ENCODE measurements at places on chromosomes 7 and 10.
A peak's percentile ranks its signal among the peaks of the same experiment; 100 is the strongest.

DNA sequence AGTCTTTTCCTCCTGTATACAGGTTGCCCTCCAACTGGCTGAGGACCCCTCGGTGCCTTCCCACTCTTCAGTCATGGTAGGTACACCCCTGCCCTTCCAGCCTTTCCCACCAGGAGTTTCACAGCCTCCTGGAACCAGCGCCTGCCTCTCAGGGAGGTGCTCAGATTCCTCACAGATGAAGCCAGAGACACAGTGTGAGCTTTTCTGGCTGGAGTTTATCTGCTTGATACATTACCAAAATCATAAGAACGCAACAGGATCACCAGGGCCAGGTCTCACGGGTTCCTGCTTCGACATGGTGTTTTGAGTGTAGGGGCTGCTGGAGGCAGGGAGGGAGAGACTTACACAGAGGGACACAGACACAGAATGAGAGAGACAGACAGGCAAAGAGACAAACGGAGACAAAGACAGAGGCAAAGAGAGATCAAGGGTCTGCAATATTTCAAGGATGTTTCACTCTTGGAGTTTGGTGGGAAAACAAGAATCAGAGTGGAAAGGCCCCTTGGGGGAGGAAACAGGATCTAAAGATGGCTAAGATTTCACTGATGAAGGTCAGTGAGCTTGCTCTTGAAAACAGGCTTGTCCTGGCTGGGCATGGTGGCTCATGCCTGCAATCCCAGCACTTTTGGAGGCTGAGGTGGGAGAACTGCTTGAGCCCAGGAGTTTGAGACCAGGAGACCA lies 6.5 kb upstream of the INMT start:
- peaks cover under 1% of the 10 kb centered on the region for H3K4me1 ChIP-seq
- no peak for DNase-seq
- no peak overlapping the region for H3K4me3 ChIP-seq
- H3K27me3 ChIP-seq: no peaks in the 10 kb centered on the region

DNA sequence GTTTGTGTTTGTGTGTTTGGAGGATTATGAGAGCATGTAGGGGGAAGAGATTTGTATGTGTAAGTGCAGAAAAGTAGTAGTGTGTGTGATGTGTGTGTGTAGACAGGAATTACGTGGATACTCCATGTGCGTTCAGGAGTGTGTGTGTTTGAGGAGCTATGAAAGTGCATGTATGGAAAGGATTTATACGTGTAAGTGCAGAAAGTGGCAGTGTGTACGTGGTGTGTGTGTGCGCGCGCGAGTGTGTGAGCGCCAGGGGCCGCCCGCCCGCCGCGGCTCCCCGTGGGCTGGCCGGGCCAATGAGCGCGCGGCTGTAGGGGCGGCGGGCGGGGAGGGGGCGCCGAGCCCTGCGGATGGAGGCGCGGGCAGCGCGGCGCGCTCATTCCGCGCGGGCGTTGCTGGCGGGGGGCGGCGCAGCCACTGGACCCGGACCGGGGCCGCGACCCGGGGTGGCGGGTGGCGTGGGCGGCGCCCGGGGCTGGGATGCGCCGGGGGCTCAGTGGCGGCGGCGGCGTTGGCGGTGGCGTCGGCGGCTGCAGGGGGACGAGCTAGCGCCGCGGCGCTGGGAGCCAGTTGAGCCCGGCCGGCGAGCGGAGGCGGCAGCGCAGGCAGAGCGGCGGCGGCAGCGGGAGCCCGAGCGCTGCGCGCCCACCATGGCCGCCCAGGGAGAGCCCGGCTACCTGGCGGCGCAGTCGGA lies at the start of gene BICC1:
TSS of gene BICC1 (plus strand) at position 382 of the 697 bp plus-strand sequence. CDS start at position 654, 272 bp downstream.
- DNase-seq: no peak
- peaks cover 2% of the 10 kb centered on the region for H3K4me1 ChIP-seq
- no peaks in the 10 kb centered on the region for H3K27me3 ChIP-seq
- H3K27ac ChIP-seq: peak within 1 kb of the TSS; percentile 70
- H3K4me3 ChIP-seq: peak within 1 kb of the TSS; percentile 86

DNA sequence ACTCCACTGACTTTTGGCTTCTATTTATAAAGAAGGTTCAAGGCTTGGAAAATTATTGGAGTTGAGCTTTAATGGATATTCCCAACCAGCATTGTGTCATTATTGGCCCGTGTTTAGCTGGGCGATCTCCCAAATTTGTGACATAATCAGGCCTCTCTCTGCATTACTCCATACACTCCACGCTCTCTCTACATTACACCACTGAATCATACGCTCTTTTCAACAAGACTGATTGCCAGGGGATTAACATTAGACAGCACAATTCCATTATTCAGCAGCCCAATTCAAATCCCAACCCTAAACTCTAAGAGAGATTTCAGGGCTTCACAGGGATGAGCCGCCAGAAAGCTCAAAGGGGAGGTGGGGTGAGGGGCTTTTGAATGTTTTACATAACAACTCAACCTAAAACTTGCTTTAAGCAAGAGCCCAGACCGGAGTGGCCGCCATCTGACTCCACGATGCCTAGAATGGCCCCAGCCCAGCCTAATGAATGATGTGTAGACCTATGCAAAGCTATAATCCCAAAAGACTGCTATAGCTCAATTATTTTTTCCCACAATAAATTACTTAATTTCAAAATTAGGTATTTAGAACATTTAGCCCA lies 61.8 kb downstream of the FGFR2 start:
- H3K4me1 ChIP-seq: no peaks in the 10 kb centered on the region
- no peaks in the 10 kb centered on the region for H3K27me3 ChIP-seq
- no peaks in the 10 kb centered on the region for H3K36me3 ChIP-seq
- H3K4me3 ChIP-seq: no peak overlapping the region

- H3K27ac ChIP-seq: no peak overlapping the region
- no peaks in the 10 kb centered on the region for H3K4me1 ChIP-seq
These were observed 145.1 kb downstream of the GRM8 start for GRCh38 chr7:127107601-127108007.

- H3K4me1 ChIP-seq: no peaks in the 10 kb centered on the region
- H3K27ac ChIP-seq: no peak overlapping the region
- H3K36me3 ChIP-seq: no peaks in the 10 kb centered on the region
- H3K27me3 ChIP-seq: no peaks in the 10 kb centered on the region
These were observed 6.1 kb upstream of the CPA4 start for GRCh38 chr7:130286881-130287280.

- H3K4me3 ChIP-seq: no peak overlapping the region
- no peaks in the 10 kb centered on the region for H3K36me3 ChIP-seq
- H3K27me3 ChIP-seq: no peaks in the 10 kb centered on the region
- no peak overlapping the region for H3K27ac ChIP-seq
These were observed 32.8 kb downstream of the STK32C start for GRCh38 chr10:132274986-132275385.

DNA sequence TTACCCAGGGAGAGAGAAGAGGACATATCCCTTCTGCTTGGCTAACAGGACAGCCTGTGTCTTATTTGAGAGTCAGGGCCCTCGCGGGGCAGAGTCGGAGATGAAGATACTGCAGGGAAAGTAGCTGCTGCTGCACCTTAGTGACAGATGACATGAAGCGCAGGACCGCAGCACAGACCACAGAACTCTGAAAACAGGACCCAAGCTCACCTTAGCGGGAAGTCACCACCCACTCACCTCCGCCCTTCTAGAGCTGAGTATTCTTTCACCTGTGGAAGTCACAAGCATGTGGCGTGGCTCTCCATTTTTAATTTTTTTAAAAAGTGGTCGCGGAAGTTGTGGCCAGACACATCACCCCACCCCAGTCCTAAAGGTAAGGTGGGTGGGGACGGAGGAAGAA lies 191.4 kb downstream of the FAM107B start:
- no peak for DNase-seq
- no peak overlapping the region for H3K4me3 ChIP-seq
- peaks cover 23% of the 10 kb centered on the region for H3K4me1 ChIP-seq
- H3K36me3 ChIP-seq: no peaks in the 10 kb centered on the region
- H3K27me3 ChIP-seq: no peaks in the 10 kb centered on the region

DNA sequence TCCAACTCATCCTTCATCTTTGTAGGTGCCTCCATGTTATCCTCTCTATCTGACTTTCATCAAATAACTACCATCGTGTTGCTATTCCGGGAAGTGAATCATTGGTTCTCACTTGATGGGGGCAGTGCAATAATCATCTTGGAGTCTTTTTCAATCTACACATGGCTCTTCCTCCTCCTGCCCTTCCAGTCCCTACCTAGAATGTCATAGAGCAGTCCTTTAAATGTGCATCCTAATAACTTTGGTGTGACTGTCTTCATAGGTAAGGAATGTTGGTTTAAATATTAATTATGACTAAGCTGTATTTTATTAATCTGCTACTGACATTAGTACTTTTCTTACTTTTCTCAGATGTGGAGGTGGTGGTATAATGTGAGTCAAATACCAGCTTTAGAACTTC lies 8.4 kb upstream of the CDK14 start:
- H3K4me1 ChIP-seq: no peaks in the 10 kb centered on the region
- H3K4me3 ChIP-seq: no peak overlapping the region
- no peaks in the 10 kb centered on the region for H3K27me3 ChIP-seq
- no peak overlapping the region for H3K27ac ChIP-seq
- H3K36me3 ChIP-seq: no peaks in the 10 kb centered on the region

DNA sequence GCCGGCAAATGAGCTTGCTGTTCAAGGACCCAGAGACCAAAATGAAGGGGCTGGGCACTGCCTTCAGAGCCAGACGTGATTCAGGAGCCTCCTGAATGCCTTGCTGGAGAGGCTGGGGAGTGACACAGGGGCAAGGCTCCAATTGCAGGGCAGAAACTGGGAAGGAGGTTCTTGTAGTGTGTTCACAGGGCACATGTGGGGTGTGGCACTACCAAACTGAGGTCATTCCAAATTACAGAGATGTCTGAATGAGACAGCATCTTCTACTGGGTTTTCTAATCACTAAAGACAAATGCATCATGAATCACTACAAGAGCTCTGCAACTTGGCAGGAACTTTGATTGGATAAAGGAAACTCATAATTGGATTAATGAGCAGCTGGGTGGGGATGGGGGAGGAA lies 17.8 kb downstream of the CRTAC1 start:
- H3K27ac ChIP-seq: no peak overlapping the region
- no peaks in the 10 kb centered on the region for H3K4me1 ChIP-seq
- H3K27me3 ChIP-seq: no peaks in the 10 kb centered on the region

DNA sequence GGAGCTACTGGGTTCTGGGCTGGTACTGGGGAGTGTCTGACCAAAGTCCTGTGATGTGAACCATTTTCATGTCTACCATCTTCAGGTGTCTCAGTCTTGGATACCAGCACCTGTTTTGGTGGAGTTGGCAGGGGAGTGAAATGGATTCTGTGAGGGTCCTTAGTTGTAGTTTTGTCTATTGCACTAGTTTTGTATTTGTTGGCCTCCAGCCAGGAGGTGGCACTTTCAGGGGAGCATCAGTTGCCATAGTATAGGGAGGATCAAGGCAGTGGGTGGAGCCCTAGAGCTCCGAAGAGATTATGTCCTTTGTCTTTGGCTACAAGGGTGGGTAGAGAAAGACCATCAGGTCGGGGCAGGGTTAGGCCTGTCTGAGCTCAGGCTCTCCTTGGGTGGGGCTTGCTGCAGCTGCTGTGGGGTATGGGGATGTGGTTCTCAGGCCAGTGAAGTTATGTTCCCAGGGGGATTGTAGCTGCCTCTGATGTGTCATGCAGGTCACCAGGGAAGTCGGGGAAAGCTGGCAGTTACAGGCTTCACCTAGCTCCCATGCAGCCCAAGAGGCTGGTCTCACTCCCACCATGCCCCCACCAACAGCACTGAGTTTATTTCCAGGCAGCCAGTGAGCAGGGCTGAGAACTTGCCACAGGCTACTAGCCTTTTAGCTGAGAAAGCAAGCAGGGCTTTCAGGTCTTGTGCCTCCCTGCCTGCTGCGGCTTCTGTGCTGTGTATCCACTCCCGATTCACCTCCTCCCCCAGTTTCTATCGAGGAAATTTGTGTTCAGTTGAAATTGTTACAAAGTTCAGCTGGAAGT lies 153.1 kb downstream of the ZNF365 start:
- H3K36me3 ChIP-seq: no peaks in the 10 kb centered on the region
- H3K4me3 ChIP-seq: no peak overlapping the region
- DNase-seq: no peak
- no peak overlapping the region for H3K27ac ChIP-seq

GRCh38 chr7:128732521-128733277 lies 6.5 kb upstream of the CALU start:
- no peak for DNase-seq
- no peaks in the 10 kb centered on the region for H3K27me3 ChIP-seq
- no peaks in the 10 kb centered on the region for H3K4me1 ChIP-seq

DNA sequence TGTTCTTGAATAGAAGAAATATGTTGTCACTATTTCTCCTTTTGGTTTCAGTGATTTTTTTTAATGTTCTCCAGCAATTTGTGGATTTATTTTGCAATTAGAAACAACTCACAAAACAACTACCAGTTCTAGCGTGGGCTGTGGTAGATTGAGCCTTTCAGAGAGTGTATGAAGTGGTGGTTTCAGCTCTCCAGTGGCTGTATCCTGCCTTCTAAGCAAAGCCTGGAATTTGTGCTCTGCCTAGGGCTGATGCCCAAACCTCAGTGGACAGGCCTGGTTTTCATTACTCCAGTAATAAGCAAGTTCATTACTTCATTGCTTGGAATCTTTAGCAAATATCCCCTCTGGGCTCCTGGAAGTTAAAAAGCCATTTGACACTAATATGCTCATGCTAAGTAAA lies 35.9 kb downstream of the APBB1IP start:
- no peaks in the 10 kb centered on the region for H3K4me1 ChIP-seq
- no peak overlapping the region for H3K27ac ChIP-seq
- no peak for DNase-seq
- H3K36me3 ChIP-seq: no peaks in the 10 kb centered on the region
- H3K27me3 ChIP-seq: no peaks in the 10 kb centered on the region

- H3K27ac ChIP-seq: peak overlapping the region; percentile 10
- H3K4me1 ChIP-seq: peaks cover 7% of the 10 kb centered on the region
- no peaks in the 10 kb centered on the region for H3K27me3 ChIP-seq
- DNase-seq: no peak
- H3K36me3 ChIP-seq: peaks cover 32% of the 10 kb centered on the region
- no peak overlapping the region for H3K4me3 ChIP-seq
These were observed 21.8 kb downstream of the STN1 start for GRCh38 chr10:103896225-103896624.

DNA sequence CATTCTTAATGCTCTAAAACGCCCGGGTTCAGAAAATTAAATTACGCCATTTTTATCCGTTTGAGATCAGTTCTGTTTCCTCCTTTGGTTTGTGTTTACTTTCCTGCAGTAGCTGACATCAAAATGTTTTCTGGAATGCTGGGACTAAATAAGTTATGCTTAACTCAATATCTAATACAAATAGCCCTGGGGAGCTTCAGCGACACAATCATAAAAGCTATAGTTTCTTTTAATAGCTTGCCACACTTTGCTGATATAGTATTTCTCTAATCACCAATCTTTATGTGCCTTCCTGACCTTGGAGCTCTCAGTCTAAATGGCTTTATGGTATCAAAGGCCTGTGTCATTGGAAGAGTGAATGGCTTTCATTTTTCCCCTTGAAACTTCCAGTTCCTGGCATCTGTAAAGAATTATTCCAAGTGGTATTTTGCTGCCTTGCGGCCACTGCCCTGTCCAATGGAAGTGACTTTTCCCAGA lies 202.7 kb downstream of the HDAC9 start:
- no peak overlapping the region for H3K4me3 ChIP-seq
- H3K27me3 ChIP-seq: no peaks in the 10 kb centered on the region
- H3K36me3 ChIP-seq: no peaks in the 10 kb centered on the region
- peaks cover 6% of the 10 kb centered on the region for H3K4me1 ChIP-seq
- DNase-seq: no peak

GRCh38 chr10:118800920-118801319 lies 46.1 kb upstream of the CACUL1 start:
- H3K4me3 ChIP-seq: no peak overlapping the region
- no peak for DNase-seq
- no peaks in the 10 kb centered on the region for H3K4me1 ChIP-seq
- H3K27ac ChIP-seq: no peak overlapping the region
- no peaks in the 10 kb centered on the region for H3K27me3 ChIP-seq
